Activated CD4-positive, alpha-beta T cell treated with anti-CD3 and anti-CD28 coated beads, Interleukin-2, amount 50 U/mL, for 1 hour (primary cell): ENCODE measurements at places on chromosomes 3 and 15.

- DNase-seq = no peak
Measured at GRCh38 chr3:178538056-178538455, 1.8 kb downstream of the KCNMB2 start.

GRCh38 chr15:61938249-61938648, 122.0 kb downstream of the VPS13C start:
- no peak for DNase-seq

GRCh38 chr15:60790641-60791040, 311.7 kb upstream of the ICE2 start:
- DNase-seq = no peak

DNA sequence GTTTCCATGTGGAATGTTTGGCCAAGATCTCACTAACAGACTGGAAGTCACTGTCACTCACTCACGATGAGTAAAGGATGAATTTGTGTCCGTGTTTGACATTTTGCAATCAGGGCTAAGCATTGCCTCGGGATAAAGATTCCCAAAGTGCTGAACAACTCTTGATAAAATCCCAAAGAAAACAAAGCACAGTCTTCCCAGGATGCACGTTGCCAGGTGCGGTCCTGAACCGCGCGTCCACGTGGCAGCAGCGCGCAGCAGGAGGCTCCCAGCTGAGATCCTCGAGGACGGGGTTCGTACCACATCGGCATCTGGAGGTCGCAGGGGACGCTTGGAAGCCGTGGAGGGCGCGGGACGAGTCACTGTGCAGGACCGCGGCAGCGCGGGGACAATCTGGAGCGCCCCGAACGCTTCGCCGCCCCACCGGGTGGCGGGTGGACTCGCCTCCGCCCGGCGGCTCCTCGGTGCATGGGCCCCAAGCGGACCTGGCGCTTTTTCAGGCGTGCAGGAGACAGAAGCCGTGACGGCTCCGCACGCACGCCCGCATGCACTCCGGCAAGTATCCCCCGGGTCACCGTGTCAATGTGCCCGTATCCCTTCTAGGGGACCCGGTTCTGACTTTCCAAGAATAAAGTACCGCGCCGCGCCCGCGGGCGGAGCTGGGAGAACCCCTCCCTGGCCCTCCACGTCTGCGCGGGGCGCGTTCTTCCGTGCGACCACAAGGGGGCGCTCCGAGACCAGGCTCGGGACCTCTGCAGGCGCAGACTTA, 17.7 kb downstream of the CPN2 start:
- DNase-seq = peak; percentile 90

- no peak for DNase-seq
Measured at GRCh38 chr3:40187945-40188344, 121.6 kb upstream of the EIF1B start.

DNA sequence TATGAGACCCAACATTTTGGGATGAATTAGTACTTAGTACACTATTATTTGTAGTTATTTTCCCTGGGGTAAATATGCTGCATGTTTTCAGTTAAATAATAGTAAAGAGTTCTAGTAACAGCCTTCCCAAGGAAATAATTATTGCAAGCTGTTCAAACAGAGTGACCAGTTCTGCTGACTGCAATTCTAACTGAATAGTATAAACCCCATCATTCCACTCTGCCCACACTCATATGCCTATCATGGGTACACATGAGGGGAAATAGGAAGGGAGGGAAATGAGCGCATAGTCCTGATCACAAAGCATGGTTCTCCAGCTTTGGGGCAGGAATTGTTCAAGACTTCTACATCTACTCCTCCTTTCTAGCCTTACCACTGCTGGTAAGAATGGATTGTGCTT, 18.7 kb downstream of the UQCC5 start:
- DNase-seq = no peak

DNA sequence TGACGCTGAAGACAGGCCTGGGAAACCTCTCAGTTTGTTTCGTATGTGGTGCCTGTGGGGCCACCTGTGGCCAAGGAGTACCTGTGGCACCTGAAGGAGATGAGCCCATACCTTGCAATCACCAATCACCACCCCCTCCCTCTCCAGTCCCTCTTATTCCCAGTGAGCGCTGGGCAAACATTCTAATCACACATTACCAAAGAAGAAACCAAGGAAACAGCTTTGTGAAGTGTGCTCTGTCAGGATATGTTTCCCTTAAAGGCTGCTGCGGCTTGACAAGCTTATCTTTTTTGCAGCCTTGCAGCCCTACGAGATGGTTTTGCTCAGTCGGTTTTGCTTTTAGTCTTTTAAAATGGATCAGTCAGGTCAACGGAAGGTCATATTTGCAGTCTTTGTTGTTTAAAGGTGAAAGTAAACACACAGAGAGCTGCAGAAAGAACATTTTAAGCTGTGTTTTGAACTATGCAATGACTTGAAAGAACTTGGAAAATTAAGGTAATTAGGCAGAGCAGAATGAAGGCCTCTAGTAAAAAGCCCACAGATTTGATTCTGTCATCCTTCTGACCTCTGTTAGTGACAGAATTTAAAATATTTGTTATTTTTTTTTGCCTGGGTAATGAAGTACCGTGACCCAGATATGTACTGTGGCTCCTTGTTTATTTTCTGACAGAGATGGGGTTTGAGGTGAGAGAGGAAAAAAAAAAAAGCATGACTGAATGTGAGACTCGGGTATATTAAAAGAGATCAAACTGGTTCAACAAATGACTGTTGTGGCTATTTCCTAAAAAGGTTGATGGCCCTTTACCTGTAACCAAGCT, 461.4 kb downstream of the NSUN3 start:
- DNase-seq = no peak

DNA sequence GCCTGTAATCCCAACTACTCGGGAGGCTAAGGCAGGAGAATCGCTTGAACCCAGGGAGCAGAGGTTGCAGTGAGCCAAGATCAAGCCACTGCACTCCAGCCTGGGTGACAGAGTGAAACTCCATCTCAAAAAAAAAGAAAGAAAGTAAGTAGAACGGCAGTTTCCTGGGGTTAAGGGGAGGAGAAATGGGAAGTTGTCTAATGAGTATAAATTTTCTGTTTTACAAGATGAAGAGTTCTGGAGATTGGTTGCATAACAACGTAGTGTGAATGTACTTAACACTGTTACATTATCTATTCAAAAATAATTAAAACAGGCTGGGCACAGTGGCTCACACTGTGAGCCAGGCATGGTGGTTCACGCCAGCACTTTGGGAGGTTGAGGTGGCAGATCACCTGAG, 45.4 kb downstream of the GRK7 start:
- no peak for DNase-seq

GRCh38 chr3:19103510-19103909, 44.8 kb upstream of the KCNH8 start:
- no peak for DNase-seq

DNA sequence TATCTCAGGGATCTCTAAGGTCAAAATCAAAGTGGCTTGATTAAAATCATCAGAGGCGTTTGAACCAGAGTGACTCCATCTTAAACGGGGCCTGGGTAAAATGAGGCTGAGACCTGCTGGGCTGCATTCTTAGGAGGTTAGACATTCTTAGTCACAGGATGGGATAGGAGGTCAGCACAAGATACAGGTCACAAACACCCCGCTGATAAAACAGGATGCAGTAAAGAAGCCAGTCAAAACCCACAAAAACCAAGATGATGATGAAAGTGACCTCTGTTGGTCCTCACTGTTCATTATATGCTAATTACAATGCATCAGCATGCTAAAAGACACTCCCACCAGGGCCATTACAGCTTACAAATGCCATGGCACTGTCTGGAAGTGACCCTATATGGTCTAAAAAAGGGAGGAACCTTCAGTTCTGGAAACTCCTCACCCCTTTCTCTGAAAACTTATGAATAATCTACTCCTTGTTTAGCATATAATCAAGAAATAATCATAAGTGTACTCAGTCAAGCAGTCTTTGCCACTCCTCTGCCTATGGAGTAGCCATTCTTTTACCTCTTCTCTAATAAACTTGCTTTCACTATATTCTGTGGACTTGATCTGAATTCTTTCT, 143.3 kb upstream of the SLCO3A1 start:
- no peak for DNase-seq

DNA sequence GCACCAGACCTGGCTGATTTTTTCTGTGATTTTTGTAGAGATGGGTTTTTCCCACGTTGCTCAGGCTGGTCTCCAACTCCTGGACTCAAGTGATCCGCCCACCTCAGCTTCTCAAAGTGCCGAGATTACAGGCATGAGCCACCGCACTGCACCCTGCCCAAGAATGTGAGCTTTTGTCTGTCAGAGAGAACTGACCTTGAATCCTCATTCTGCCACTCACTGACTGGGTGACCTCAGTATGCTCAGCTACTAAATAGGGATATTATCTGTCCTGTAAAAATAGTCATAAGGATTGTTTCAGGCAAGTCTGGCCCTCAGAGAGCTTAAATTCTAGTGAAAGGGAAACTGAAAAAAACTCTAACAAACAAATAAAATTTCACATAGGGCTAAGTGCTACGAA, 2.1 kb upstream of the RFT1 start:
- DNase-seq = no peak

DNA sequence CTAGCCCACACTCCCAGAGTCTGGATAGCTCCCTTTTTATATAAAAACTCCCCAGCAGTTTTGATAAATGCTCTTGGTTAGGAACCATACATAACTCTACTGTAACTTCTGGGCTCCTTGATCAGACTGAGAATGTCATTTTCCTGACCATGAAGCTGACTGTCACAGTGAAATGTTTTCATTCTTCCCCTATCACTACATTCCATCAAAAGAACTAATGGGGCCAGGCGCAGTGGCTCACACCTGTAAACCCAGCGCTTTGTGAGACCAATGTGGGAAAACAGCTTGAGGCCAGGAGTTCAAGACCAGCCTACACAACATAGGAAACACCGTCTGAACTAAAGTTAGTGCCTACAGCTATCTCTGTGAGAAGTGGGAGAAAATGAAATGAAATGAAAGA, 72.8 kb upstream of the MYO5C start:
- no peak for DNase-seq

DNA sequence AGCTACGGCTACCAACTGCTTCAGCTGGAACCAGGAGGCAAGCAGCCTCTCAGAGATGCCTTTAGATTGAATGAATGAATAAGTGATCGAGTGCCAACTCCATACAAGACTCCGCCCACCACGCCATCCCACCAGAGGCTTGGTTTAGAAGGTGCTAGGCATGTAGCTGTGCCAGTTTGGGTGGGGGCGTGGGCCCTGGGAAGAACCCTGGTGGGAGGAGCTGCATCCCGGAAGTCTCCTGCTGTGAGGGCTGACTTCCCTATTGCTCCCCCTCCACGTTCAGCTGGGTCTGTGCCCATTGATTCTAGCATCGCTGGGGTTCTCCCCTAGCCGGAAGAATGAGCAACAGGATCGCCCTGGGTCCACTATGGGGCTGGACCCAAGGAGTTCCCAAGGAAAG, 20.9 kb downstream of the LINGO1 start:
- DNase-seq = no peak

DNA sequence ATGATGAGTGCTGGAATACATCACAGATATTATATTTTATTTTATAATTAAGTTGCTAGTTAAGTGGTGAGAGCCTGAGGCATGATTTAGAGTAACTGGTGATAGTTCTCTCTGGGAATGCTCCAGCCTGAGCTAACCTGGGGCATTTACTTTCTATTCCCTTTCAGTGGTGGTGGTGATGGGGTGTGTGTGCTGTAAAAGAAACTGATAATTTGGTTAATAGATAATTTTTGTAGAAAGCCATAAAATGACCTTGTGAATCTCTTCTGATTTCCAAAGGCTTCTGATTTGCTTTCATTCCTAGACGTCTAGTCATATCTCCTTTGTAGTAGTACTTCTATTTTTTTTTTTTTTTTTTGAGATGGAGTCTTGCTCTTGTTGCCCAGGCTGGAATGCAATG, 46.8 kb upstream of the DPPA4 start:
- no peak for DNase-seq
